ENCODE measurements at places on chromosomes 7 and 10. TPM values are rescaled to one million over a fixed set of nuclear protein-coding genes. Genes with fewer than 3 reads are reported as not detected.

Gene PIK3AP1
- total RNA-seq, result 0.12 TPM

Gene TMEM273
- not detected for total RNA-seq

Gene PRSS37
- total RNA-seq, result not detected

Gene BZW2
- total RNA-seq, result 65.5 TPM
